ENCODE measurements at places on chromosomes 1 and 21.

- no peak for DNase-seq
Observed at GRCh38 chr1:155999964-156000363, 20.8 kb downstream of the SSR2 start.

GRCh38 chr21:29238053-29238966 is 60.4 kb upstream of the BACH1 start:
- no peak for DNase-seq

DNA sequence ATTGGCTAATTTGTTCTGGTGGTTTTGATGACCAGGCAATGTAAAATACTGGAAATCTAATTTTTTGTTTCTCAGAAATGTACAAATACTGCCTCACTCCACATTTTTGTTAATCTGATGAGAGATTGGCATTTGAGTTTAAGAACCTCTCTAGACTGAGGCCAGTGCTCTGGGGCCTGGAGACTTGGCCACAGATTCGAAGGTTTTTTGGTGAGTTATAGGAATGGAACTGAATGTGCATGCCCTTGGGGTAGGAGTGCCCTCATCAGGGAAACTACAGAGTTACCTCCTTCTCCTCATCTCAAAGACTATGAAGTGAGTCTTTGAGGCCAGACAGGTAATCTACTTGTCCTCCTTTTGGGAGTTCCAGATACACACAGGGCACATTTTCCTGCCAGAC is 347.9 kb downstream of the LTN1 start:
- no peak for DNase-seq

- DNase-seq = no peak
Observed at GRCh38 chr1:7438921-7439655, 332.0 kb upstream of the VAMP3 start.

DNA sequence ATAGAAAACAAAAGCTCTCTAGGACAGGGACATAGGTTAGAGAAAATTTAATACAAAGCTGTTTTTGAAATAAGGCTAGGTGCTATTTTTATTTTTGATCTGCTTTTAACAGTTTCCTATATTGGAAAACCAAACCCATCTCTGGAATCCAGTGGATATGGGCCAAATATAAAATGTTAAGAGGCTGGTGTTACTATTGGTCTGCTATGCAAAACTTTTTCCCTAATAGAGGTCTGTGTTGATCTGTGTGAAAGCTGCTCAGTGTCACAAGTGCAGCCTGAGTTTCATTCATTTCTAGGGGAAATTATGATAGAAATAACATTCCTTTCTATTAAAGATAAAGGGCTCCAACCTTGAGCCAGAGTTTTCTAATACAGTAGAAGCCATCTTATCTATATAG is 116.4 kb downstream of the OLFML2B start:
- no peak for DNase-seq

DNA sequence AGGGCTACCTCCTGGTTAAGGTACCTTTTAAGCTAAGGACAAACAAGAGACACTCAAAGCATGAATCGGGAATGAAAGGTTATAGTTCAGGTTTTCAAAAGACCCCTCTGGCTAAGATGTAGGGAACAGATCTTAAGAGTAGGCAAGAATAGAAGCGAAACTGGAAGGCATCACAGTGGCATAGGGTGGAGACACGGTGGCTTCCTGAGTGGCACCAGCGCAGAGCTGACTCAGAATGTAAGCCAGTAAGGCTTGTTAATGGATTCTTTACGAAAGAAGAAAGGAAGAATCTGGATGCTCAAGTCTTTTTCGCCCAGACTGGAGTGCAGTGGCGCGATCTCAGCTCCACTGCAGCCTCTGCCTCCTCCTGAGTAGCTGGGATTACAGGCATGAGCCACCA is 21.2 kb downstream of the PADI6 start:
- no peak for DNase-seq

GRCh38 chr1:232519186-232519585 is 110.7 kb downstream of the SIPA1L2 start:
- DNase-seq = no peak

DNA sequence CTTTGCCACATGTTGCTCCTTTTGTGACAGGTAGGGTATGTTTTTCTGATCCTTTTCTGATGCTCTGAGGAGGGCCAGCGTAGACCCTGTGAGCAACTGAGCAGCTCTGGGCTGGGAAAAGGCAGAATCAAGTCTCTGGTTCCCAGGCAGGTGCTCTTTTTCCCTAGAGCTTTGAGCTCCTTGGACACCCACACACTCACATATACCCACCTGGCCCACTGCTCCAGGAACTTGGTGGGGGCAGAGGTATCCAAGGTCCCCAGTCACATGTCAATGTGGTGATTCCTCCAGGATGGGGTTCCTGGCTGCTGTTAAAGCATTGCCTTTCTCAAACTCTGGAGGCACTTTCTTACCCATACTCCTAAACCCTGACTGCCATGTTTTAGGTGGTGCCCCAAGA is 5.4 kb downstream of the CD2 start:
- no peak for DNase-seq

DNA sequence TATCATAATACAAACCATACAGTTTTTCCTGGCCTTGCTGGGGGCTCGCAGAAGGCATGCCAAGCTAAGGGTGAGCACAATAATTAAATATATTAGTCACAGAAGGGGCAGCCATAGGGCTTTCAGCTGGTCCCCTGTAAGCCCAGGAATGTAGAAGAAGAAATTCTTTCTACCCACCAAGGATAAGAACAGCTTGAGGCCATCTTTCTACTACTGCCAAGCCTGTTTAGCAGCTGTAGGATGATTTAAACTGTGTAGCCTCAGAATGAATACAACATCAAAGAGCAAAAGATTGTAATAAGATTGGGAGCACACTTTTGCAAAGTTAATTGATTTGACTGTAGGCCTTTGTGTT is 171.5 kb downstream of the LRRC7 start:
- DNase-seq = no peak

DNA sequence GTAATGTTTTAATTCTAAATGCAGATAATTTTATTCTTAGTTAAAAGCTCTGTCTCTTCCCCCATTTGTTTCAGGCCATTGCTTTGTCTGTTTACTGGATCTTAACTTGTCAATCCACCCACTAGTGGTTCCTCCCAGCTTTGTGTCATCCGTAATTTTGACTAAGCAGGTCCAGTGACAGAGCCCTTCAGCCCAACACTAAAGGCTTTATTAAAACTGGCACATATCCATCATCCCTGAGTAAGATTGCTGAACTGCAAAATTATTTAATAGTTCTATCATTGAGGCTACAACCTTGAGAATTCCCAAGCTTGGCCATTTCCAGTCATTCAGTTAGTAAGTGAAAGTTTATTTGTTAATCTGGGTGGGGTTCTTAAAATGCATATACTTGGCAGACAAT is 96.7 kb downstream of the NGF start:
- no peak for DNase-seq

GRCh38 chr1:248730507-248731335 is 24.8 kb downstream of the LYPD8 start:
- no peak for DNase-seq

GRCh38 chr1:245441689-245442088 is 286.9 kb downstream of the KIF26B start:
- no peak for DNase-seq
